Osteocyte (in vitro differentiated cells): ENCODE measurements at places on chromosomes 3 and 15. TPM values are rescaled to one million over a fixed set of nuclear protein-coding genes. Genes with fewer than 3 reads are reported as not detected.

- H3K27ac ChIP-seq, result no peak overlapping the region
- no peak for DNase-seq
- no peaks in the 10 kb centered on the region for H3K27me3 ChIP-seq
- no peaks in the 10 kb centered on the region for H3K4me1 ChIP-seq
Observed at GRCh38 chr3:171556574-171557145, 96.5 kb upstream of the TNIK start.

DNA sequence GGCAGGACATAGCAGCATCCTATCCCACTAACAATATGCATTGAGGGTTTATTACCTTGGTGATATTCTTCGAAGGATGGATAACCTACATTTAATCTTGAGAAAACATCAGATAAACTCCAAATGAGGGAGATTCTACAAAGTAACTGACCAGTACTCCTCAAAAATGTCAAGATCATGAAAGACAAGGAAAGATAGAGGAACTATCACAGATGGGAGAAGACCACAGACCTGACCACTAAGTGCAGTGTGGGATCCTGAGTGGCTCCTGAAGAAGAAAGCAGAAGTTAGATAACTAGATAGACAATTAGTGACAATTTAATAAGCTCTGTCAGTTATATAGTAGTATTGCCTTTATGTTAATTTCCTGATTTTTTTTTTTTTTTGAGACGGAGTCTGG lies 17.7 kb upstream of the CGNL1 start:
- no peaks in the 10 kb centered on the region for H3K27me3 ChIP-seq
- no peaks in the 10 kb centered on the region for H3K36me3 ChIP-seq
- H3K4me1 ChIP-seq, result peaks cover 17% of the 10 kb centered on the region
- H3K27ac ChIP-seq, result no peak overlapping the region

DNA sequence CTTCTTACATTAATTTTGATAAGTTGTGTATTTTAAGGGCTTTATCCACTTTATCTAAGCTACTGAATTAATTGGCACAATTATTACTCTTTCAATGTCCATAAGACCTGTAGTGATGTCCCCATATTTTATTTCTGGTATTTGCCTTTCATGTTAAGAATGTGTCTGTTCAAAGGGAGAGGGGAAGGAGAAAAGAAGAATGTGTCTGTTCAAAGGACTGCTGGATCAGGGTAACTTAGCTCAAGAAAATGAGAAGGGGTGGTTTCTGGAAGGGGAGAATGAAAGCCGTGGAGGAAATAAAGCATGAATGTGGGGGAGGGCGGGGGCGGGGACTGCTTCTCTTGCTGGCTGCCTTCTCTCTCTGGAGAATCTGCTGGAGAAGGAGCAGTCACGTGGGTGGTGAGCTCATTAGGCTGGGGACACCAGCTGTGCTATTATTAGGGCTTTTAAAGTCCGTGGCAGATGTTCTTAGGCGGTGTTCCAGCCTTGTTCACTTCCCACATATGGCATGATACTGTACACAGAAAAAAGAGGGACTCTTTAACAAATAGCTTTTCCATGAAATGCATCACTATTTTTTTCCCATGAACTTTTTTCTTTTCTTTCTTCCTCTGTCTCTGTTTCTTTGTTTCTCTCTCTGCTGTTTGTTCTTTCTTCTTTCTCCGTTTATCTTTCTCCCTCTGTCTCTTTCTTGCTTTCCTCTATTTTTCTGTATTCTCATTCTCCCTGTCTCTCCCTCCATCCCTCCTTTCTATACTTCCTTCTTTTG lies 63.7 kb upstream of the ULK4 start:
- DNase-seq, result peak; percentile 89
- no peaks in the 10 kb centered on the region for H3K36me3 ChIP-seq
- no peaks in the 10 kb centered on the region for H3K27me3 ChIP-seq
- H3K4me1 ChIP-seq, result peaks cover 60% of the 10 kb centered on the region

DNA sequence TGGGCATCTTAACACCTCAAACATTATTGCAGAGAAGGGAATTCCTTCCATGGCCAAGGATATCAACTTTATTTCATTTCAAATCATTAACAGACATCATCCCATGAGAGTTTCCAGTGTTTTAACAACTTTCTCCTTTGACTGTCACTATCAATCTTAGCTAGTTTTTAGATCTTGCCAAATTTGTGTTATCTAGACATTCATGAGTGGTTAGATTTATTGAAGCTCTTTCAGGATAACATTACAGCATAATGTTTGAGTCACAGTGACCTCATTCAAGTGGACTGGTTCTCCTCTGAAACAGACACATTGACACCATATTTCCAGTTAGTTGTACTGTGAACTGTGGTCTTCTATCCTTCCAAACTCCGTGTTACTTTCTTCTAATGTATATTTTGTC lies 8.6 kb upstream of the TNFAIP8L3 start:
- no peak for DNase-seq
- peaks cover 46% of the 10 kb centered on the region for H3K27me3 ChIP-seq
- H3K27ac ChIP-seq, result no peak overlapping the region
- H3K4me1 ChIP-seq, result peaks cover under 1% of the 10 kb centered on the region
- no peak overlapping the region for H3K4me3 ChIP-seq
- H3K36me3 ChIP-seq, result no peaks in the 10 kb centered on the region

MAP1A gene
- total RNA-seq, result 27.6 and 29.2 TPM in 2 replicates

NLGN1 gene
- 3.9 and 4.0 TPM in 2 replicates for total RNA-seq
